RPMI7951 (cell line): ENCODE measurements at places on chromosomes 4 and X. TPM values are rescaled to one million over a fixed set of nuclear protein-coding genes. Genes with fewer than 3 reads are reported as not detected.
A peak's percentile ranks its signal among the peaks of the same experiment; 100 is the strongest.

- DNase-seq = no peak
Observed at GRCh38 chrX:2224161-2224560, 276.6 kb downstream of the DHRSX start.

DNA sequence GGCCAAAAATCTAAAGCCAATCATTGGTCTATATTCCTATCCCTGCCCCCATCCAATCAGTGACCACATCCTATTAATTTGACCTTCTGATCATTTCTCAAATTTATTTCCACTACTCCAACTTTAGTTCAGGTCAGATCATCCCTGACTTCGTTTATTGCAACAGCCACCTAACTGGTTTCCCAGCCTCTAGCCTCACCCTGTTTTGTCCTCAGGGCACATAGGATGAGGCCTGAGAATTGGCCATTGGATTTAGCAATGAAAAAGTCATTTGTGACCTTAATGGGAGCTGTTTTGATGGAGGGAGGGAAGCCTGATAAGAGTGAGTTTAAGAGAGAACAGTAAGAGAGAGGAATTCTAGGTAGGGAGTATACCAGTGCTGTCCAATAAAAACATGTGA, 155.0 kb downstream of the AMMECR1 start:
- DNase-seq = no peak

GRCh38 chr4:20629186-20630106, 70.8 kb upstream of the PACRGL start:
- no peak for DNase-seq

- peak; percentile 60 for DNase-seq
Observed at GRCh38 chr4:86497980-86498862, 95.9 kb upstream of the PTPN13 start.

RPS6KA3 gene
- total RNA-seq = 34.4 and 47.7 TPM in 2 replicates

PLK4 gene
- 32.5 and 37.0 TPM in 2 replicates for total RNA-seq

DNA sequence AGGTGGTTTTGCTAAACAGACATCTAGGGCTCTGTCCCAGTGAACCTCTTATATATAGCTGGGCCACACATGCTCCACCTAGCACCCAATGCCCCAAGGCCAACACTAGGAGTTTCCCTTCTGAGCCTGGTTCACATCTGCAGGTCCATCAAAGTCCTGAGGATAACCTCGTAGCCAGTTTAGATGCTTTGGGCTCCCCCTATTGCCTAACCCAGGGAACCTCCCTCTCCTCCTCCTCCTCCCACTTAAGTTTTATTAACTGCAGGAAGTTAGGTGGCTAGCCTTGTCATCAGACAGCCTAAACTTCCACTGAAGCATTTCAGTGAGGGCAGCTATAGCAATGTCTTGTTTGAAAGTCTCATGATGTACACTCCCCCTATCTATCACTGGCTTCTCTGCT, 88.0 kb downstream of the GUCY2F start:
- no peak for DNase-seq

DNA sequence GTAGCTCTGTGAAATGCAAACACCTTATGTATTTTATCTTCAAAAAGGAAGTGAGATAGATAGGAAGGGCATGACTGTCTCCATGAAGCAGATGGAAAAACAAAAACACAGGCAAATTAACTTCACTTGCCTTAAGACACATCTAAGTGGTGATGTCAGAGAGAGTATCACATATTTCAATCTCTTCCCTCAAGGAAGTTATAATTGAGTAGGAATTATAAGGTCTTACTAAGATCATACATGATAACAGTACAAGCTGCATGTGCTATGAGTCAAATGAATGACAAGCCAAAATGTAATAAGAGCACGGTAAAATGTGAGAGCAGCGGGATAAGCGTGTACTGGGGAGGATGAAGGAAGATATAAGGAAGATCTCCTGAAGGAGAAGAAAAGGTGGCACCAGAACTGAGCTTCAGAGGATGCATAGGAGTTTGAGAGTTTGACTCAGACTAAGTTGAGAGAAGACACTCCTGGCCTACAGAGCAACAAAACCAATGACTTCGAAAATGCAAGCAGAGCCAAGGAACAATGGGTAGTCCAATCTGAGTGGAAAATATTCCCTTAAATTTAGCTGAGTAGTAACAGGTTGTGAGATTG, 43.3 kb upstream of the GALNT7 start:
- no peak for DNase-seq

TMPRSS11D gene
- total RNA-seq = not detected in 2 replicates

GRCh38 chr4:79048878-79049277, 109.6 kb upstream of the PAQR3 start:
- no peak for DNase-seq

DNA sequence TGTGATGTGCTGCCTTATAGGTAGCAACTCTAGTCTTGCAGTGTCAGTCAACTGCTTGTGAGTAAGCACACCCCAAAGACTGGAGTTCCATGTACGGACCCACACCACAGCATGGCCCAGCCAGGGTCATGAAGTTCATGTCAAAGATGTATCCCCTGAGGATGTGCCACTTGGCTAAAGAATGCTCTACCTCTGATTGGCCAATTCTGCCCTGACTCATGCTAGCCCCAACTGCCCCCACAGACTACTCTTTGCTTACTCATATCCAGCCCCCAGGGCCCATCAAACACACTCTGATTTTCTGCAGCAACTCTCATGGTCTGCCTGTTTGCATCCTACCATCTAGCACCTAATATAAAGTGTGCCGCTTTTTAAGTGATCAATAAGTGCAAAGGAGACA, 62.5 kb downstream of the CHRDL1 start:
- peak; percentile 92 for DNase-seq

ZCCHC12 gene
- not detected in 2 replicates for total RNA-seq

LINC00632 gene
- total RNA-seq = 0.39 and 0.48 TPM in 2 replicates

DNA sequence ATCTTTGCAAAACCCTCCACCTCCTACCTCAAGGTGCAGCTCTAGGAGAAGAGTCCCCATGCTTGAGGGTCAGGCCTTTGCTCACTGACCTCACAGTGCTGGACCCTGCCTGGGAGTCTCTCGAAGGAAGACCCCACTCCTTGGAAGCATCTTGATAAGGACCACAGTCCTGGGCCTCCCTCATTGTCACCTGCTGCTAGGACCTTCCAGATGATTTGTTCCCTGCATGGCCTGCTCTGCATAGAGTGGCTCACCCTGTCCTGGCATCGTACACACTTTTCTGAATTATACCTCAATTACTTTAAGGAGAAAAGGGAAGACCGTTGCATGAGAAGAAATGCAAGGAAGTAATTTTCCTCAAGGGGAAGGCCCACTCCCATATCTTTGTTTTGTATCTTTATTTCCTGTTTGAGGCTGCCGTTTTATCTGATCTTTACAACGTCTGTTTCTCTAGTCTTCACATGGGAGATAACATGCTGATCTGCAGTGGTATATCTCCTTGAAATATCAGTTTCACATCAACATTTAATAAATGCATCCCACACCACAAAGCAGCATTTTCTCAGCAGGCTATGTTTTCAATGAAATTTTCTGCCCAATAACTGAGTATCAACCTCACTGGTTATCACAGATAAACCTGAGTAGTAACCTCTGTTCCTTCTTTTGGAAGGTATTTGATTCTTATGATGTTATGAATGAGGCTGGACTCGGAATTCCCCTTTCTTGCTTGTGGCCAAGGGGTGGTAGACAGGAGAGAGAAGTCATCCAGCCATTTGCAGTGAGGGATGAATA, 15.0 kb upstream of the AKAP17A start:
- DNase-seq = no peak

DNA sequence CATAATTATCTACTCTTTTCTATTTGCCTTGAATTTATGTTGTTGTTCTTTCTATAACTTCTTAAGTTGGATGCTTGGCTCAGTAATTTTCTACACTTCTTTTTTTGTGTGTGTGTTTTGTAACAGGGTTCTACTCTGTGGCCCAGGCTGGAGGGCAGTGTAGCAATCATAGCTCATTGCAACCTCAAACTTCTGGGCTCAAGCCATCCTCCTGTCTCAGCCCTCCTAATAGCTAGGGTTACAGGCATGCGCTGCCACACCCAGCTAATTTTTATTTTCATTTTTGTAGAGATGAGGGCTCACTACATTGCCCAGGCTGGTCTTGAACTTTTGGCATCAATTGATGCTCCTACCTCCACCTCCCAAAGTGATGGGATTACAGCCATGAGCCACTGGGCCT, 20.7 kb upstream of the UCHL1 start:
- no peak for DNase-seq

NALF2 gene
- total RNA-seq = not detected in 2 replicates

- no peak for DNase-seq
Observed at GRCh38 chr4:22881411-22881810, 188.7 kb downstream of the GBA3 start.

DNA sequence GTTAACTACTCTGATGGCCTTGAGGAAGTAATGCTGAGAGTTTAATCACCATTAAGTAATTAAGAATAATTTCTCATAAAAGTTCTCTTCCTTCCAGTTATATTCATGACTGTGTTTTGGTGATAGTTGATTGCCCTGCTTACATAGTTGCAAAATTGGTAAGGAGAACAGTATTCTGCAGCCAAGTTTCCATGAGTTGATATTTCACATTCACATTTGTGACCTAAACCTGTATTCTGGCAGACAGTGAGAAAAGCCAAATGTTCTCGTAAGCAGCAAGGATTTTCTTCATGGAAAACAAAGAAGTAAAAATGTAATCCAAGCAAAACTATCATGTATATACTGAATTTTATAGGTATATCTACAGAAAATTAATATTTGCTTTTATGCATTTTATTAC, 187.8 kb upstream of the NUDT6 start:
- no peak for DNase-seq

GRCh38 chrX:16930392-16930791, 16.1 kb upstream of the REPS2 start:
- DNase-seq = no peak

- no peak for DNase-seq
Observed at GRCh38 chr4:53562409-53562808, 28.9 kb downstream of the LNX1 start.

DNA sequence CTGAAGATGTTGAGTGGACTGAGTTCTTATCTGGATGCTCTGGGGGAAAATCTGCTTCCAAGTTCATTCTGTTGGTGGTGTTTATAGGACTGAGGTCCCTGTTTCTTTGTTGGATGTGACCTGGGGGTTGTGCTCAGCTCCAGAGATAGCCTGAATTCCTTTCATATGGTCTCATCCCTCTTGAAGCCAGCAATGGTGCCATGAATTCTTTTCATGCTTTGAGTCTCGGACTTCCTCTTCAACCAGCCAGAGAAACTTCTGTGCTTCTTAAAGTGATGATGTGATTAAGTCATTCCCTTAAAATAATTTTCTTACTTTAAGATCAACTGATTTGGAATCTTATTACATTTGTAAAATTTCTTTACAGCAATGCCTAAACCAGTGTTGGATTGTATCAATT, 233.8 kb upstream of the UGT8 start:
- peak; percentile 53 for DNase-seq

GRCh38 chrX:55759478-55759877, 41.9 kb downstream of the RRAGB start:
- DNase-seq = no peak

NXF2 gene
- not detected in 2 replicates for total RNA-seq

DCHS2 gene
- total RNA-seq = not detected in 2 replicates

GRCh38 chrX:95290455-95290854, 1394.2 kb upstream of the DIAPH2 start:
- DNase-seq = no peak
